ENCODE measurements at places on chromosomes 11 and 22. TPM values are rescaled to one million over a fixed set of nuclear protein-coding genes. Genes with fewer than 3 reads are reported as not detected.

DNA sequence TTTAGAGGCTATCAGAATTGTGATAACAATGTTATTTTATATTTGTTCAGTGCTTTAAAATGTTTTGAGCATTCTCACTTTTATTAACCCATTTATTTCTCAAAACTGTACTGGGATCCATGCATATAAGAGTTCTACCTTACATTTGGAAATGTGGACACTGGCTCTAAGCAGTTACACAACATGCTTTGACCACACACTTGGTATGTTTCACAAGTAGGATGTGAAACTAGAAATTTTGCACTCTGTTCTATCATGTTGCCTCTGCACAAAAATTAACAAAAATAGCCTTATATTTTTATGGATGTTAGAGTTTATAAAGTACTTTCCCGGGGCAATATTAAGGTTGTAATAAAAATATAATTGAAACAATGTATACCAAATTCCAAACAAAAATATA, 126.9 kb upstream of the CHORDC1 start:
- no peak for DNase-seq

GRCh38 chr11:128828350-128828749, 38.7 kb downstream of the KCNJ1 start:
- no peak for DNase-seq

DNA sequence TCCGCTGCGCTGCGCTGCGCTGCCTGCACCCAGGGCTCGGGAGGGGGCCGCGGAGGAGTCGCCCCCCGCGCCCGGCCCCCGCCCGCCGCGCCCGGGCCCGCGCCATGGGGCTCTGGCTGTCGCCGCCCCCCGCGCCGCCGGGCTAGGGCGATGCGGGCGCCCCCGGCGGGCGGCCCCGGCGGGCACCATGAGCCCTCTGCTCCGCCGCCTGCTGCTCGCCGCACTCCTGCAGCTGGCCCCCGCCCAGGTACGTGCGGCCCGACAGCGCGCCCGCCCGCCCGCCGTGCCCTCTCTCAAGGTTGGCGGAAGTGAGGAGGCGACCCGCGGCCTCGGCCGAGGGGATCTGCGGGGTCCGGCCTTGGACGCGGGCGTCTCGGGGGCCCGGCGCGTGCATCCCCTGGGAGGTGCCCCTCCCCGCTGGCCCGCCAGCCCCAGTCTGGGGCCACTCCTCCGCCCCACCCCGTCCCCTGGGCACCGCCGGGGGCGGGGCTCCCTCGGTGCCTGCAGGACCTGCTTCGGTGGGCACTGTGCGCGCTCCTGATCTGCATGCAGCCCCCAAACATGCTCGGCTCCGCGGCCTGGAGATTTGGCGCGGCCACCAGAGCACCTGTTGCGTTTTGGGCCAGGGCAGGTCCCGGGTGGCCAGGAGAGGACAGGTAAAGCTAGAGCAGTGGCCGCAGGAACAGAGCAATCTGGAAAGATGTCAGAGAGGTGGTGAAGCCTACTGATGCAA, 429 bp downstream of the VEGFB start:
- DNase-seq = no peak

DNA sequence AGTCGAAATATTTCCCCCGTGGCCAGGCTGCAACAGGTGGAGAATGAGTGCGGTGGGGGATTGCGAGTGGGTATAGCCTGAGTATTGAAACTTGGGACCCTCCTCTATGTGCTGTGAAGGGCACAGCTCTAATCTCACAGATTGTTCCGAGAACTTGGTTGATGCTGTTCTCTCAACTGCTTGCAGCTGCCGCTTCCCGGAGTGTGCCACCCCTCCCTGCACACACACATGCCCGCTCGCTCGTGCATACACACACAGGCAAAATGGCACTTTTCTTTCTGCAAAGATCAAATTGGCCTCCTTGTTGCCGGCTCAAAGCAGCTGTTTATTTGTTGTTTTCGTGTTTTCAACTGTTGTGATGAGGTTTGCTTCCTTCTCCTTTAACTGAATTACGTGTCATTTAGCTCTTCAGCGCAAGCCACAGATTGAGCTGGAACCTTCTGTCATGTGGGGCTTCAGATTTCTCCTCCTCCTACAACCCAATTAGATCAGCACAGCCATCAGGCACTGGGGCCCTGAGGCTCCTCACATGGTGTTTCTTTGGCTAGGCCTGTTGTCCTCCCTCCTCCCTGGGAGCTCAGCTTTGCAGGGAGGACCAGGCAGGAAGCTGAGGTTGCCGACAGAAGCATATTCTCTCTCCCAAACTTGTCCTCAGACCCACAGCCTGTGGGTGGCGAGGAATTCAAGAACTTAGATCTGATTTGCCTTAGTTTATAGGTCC, 13.9 kb upstream of the B3GAT1 start:
- no peak for DNase-seq

DNA sequence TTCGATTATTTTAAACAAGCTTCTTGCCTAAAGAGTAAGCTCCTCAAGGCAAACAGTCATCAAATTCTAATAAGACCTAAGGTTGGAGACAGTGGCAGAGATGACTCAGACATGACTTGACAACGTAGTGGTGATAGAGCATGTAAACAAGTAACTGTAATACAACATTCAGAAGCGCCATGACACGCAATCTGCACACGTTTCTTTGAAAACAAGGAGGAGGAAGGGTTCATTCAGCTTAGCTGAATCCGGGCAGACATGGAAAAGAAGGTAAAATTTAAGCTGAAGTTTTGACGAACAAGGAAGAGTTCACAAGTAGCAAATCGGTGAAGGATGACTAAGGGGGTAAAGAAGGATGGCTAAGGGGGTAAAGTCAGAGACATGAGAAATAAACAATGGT, 152.4 kb upstream of the ZC3H12C start:
- no peak for DNase-seq

DNA sequence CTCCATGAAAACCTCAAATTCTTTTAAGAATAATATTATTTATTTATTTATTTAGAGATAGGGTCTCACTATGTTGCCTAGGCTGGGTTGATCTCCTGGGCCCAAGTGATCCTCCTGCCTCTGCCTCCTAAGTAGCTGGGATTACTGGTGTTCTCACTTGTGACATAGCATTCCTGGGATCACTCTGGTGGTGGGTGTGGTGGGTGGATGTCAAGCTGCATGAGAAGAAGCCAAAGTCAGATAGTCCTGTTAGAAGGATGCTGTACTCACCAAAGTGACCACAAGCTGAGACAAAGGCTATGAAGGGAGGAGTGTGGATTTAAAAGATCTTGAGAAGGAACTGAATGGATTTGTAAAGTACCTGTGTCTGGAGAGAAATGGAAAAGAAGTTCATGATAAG, 87.9 kb upstream of the SPON1 start:
- no peak for DNase-seq

DNA sequence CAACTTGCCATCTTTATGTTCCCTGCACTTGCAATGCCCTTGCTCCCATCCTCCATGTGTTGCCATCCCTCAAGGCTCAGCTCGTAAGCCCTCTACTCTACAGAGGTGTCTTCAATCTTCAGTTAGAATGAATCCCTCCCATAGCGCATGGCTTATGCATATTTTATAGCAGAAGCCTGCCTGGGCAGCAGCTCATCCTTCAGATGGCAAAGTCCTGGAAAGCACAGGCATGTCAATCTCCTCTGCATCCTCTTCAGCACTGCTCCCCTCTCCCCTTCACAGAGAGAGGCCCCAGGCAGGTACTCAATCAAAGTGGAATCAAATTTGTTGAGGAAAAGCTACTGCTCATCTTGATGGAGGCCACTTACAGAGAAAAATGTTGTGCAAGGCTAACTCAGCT, 31.1 kb upstream of the ABCC8 start:
- no peak for DNase-seq

ANO9 gene
- polyA plus RNA-seq = 10.6 TPM
